ENCODE measurements at places on chromosomes 6 and 20. TPM values are rescaled to one million over a fixed set of nuclear protein-coding genes. Genes with fewer than 3 reads are reported as not detected.

CALHM5 gene
- total RNA-seq, result 0.58 TPM

UST gene
- 2.0 TPM for total RNA-seq

SCGN gene
- total RNA-seq, result not detected

YIPF3 gene
- total RNA-seq, result 67.6 TPM

FLRT3 gene
- 0.91 TPM for total RNA-seq

PI3 gene
- 0.40 TPM for total RNA-seq
